DMS53 (cell line): ENCODE measurements at places on chromosomes 1 and 21.

GRCh38 chr1:65948609-65949229 lies 156.0 kb downstream of the PDE4B start:
- DNase-seq: peak; percentile 79

- no peak for DNase-seq
Observed at GRCh38 chr1:208524376-208524775, 280.2 kb upstream of the PLXNA2 start.

- DNase-seq: no peak
Observed at GRCh38 chr1:167268347-167268787, 47.7 kb downstream of the POU2F1 start.

- no peak for DNase-seq
Observed at GRCh38 chr1:69058454-69058853, 509.3 kb upstream of the LRRC7 start.

DNA sequence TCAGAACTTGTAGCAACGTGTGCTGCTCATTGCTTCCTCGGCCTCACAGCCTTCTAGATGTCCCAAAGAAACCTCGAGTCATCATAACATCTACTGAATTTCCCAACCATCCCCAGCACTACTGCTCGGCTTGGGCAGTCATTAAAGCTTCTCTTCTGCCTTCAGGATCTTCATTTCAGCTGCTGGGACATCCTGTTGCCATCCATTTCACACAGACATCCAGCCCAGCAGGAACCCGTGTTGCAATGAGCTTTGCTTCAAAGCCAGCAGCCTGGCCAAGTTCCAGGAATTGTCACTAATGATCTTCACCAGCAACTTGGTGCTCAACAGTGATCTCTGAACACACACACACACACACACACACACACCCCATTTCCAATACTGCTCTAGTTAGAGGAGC lies 18.5 kb downstream of the WLS start:
- DNase-seq: peak; percentile 42

DNA sequence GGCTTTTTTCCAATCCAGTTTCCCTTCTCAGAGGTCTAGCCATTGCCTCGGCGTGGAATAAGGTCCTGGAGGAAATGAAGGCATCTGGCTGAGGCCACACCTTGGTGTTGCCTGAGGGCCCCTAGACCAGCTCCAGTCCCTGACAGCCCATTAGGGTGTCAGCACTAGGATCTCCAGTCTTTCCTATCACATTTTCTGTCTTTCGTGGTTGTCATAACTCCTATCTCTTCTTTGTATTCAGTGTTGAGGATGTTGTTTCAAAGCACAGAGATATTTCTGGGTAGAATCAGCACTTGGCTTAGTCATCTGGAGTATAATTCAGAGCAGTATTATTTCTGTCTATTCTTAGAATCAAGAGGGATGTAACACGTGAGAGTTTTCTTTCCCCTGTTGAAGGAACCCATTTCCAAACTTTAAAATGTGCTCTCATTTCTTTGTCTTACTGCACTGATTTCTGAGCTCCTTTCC lies 844.3 kb downstream of the KCNT2 start:
- DNase-seq: no peak
